AG04449 (cell line): ENCODE measurements at places on chromosomes 5 and 9.

- no peak for DNase-seq
Measured at GRCh38 chr5:135458921-135459331, 6.8 kb upstream of the TIFAB start.

- DNase-seq = no peak
Measured at GRCh38 chr9:16267281-16268066, 603.0 kb downstream of the BNC2 start.

DNA sequence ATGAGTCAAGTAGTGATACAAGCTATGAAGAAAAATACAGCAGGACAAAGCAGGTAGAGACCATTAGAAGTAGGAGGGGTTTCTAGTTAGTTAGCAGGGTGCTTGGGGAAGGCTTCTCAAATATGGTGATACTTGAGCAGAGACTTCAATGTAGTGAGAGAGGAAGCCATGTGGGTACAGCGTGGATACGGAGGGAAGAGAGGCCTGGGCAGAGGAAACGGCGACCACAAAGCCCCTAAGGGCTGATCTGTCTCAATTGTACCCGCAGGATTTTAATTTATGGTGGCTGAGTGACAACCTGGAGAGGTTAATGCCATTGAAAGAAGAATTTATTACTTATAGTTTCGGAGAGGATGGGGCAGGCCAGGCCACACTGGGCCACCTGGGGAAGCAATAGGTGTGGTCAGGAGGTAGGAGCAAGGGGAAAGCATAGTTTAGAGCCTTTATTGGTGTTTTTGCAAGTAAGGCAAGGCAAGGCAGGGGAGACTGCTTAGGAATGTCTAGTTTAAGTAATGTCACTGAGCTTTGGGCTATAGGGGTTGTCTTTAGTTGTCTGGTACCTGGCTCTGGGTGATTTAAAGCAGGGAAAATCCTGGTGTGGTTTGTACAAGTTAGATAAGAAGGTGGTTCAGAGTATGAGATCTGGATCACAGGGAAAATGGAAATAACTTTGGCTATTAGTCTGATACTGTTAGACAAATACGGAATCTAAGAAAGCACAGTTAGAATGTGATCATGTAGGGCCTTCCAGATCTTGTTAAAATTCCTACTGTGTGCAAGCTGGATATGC, 42.6 kb downstream of the GCNT4 start:
- no peak for DNase-seq

DNA sequence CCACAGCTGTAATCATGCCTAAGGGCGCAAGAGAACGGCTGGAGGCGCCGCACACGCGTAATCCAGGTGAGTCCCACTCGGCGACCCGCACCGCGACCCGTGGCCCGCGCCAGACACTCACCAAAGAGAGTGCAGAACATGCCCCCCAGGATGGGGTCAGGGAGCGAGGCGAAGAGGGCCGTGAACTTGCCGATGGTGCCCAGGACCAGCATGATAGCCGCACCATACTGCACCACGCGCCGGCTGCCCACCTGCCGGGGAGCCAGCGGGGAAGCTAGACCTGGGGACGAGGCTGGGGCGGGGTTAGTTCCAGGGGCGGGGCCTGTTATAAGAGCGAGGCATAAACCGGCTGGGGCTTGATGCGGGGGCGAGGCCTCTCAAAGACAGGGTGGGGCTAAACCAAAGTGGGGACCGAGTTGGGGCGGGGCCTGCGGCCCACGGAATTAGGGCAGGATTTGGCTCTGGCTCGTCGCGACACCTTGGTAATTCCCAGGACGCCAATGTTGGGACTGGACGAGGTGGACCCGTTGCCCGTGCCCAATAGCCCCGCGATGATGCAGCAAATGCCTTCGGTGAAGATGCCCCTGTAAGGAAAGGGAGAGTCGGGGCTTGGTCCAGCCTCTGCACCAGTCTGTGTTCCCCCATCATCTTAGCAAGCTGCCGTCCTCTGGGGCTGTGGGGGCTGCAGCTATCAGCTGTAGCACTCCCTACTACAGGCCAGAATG, 4.8 kb downstream of the SLC23A1 start:
- DNase-seq = no peak

- no peak for DNase-seq
Measured at GRCh38 chr9:3401221-3401954, 124.4 kb downstream of the RFX3 start.

DNA sequence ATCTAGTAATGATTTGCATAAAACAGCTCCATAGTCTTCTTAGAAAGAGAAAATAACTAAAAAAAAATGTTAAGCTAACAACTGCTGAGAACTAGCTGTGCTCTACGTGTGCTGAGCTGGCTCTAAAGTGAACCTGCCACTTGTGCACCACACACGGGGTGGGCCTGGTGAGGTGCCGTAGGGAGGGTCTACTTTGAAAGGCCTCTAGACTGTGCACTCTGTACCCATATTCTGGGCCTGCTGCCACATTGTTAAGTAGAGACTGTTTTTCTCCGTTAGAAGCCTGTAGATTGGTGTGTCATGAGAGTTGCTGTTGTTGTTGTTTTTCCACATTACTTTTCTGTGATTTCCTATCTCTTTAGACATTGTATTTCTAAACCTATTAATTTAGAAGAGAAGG, 93.9 kb downstream of the CD180 start:
- DNase-seq = no peak

- DNase-seq = no peak
Measured at GRCh38 chr9:86238861-86239770, 20.3 kb downstream of the C9orf153 start.

DNA sequence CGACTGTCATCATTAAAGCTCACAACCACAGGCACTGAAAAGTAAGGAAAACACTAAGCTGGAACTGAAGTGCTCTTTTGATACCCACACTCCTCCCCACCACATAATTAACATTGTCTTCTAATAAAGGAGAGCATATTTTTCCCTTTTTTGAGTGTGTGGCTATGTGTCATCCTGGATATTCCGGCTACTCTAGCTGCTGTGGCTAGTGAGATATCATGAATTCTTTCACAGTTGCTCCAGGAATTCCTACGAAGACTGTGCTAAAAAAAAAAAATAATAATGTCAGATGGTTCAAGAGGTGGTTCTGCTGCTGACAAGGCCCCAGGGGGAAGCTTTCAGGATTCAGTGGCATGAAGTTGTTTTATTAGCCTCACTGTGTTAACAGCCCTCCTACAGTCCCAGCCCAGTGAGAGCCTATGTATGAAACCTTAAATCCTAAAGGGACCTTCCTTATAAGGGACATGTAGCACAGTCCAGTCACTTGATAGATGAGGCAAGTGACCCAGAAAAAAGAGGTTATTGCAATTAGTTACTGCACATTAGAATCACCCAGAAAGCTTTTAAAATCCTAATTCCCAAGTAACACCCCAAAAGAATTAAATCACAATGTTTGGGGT, 46.6 kb downstream of the TMEM252 start:
- no peak for DNase-seq

DNA sequence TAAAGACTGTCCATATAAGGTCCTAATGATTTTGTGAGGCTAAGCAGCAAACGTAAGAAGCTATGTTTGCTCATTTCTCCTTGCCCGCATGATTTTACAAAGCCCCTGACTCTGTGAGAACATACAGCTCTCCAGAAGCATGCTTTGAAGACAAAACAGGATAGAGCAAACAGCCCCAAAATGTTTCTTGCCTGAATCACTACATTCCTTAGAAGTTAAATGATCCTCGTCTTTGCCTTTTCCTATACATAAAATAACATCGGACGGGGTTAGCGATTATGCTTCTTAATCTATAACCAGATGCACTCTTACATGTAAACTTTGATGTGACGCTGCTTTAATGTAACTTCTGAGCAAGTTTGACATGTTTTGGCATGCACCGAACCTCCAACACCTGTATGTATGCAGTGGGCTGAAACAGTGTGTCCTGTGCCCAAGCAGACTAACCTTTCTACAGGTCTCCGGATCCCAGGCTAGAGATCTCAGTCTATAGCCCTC, 353.7 kb downstream of the CETN3 start:
- DNase-seq = peak; percentile 77

DNA sequence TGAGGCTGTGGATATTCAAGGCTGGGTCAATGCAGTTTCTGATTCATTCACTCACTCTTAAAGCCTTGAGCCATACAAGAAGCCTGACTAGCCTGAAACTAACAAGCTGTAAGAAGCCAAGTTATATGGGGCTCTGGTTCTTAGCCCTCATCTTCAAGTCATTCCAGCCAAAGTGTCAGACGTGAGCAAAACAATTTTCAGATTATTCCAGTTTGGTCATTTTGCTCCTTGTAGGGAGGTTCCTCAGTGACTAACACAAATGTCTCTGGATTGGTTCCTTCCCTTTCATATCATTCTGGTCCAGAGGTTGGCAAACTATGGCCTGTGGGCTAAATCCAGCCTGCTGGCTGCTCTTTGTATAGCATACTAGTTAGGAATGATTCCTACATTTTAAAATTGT, 12.5 kb upstream of the SHOC1 start:
- no peak for DNase-seq

- peak; percentile 96 for DNase-seq
Measured at GRCh38 chr5:55897905-55898304, 46.7 kb downstream of the IL31RA start.

DNA sequence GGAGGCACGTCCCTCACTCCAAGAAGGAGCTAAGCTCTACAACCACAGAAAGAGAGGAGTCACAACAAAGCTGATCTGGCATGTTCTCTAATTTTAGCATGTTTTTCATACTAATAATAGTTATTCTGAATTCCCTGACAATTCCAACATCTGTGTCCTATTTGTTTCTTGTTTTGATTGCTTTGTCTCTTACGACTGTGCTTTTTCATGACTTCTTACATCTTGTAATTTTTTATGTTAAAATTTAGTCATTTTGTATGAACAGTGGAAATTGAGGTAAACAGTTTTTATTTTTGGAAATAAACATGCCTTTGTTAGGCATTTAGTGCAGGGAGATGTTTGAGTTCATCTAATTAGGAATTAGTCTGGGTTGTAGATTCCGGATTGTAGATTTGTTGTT, 668.1 kb upstream of the EDIL3 start:
- DNase-seq = no peak
